ENCODE measurements at places on chromosomes 7 and 10.

DNA sequence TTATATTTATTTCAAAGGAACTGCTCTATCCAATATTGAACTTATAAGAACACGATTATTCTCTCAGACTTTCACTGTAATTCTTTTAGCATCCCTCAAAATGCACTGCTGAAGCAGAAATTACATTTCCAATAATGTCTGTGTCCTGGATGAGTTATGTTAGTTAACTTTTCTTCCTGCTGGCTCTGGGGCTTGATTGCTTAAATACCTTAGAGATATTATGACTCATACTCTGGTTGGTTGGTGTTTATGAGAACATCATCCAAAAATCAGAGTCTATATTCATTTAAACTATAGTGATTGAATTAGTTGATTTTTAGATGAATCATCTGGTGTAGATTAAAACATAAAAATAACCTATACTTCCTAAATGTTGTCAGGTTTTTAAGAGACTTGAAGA, 246.3 kb upstream of the VWC2 start:
- DNase-seq, result no peak

GRCh38 chr10:103696411-103697145, 158.8 kb downstream of the SH3PXD2A start:
- no peak for DNase-seq

DNA sequence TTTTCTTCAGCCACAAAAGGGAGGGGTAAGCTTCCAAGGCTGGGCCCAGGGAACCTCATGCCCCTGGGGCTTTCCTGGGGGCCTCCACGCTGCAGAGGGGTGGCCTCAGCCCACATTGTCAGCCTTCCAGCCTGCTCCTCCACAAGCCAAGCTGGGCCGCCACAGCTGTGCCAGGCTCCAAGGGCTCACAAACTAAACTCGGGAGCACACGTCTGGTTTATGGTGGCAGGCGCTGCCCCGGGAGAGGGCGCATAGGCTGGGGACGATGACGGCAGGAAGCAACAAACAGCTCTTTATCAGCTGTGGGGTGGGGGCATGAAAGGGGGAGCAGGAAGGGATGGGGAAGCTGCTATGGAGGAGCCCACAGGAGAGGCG, 6.3 kb upstream of the CDH23 start:
- DNase-seq, result no peak

DNA sequence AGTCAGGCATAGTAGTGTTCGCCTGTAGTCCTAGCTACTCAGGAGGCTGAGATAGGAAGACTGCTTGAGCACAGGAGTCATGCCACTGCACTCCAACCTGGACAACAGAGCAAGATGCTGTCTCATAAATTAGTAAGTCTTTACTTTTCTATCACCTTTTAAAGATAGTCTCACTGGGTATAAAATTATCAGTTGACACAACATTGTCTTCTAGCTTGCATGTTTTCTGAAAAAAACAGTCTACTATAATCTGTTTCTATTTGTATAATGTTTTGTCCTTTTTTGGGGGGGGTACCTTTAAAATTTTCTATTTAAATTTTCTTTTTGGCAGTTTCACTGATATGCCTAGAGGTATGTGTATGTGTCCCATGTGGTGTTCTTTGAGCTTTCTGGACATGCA, 39.6 kb downstream of the COPG2 start:
- DNase-seq, result no peak

DNA sequence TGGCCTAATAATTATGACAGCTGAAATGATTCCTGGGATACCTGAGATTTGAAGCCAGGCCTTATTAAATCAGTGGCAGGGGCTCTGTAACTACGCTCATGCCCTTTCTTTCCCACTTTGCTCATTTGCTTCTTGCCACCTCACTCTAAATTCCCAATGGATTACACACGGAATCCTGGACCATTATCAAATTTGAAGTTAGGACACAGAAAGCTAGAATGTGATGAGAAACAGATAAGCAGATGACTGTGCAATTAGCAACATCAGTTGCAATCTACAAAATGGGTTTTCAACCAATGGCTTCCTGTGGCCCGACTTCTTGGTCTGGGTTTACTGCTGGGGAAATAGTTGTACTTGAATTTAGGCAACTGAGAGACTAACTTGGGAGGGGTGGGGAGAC, 374.3 kb downstream of the INHBA start:
- DNase-seq, result no peak

DNA sequence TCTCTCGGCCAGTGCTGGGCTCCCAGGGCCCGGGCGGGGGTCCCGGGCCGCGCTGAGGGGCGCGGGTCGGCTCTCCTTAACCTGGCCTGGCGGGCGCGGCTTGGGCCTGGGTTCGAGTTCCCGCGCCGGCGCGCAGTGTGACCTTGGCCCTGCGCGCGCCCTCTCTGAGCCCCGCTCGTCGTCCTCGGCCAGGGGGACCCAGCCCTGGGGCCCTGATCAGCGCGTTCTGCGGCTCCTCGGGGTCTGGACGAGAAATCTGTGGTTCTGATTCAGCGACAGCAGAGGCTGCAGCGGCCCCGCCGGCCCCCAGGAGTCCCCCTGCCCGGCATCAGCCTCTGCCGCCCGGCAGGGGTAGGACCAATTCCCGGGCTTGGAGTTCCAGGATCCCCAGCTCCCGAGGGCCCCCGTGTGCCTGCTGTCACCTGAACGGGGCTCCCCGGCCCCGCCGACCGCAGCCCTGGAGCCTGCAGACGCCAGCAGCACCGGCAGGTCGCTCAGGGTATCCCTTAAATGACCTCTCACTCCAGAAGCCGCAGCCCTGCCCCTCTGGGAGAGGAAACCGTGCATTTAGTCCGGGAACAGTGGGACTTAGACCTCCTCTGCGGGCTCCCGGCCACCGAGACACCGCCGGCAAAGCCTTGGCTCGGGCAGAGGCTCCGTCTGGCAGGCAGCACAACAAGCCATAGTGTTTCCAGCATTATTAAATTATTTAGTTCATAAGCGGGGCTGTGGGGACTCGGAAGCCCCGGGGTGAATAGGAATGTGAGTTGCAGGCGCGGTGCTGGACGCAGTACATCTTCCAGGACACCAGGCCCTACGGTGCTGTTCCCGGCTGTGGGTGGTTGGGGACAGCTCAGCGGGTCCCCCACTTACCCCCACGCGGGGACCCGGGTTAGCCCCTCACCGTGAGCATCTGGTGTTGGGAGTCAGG, 572 bp downstream of the CHST12 start:
- DNase-seq, result peak; percentile 44

DNA sequence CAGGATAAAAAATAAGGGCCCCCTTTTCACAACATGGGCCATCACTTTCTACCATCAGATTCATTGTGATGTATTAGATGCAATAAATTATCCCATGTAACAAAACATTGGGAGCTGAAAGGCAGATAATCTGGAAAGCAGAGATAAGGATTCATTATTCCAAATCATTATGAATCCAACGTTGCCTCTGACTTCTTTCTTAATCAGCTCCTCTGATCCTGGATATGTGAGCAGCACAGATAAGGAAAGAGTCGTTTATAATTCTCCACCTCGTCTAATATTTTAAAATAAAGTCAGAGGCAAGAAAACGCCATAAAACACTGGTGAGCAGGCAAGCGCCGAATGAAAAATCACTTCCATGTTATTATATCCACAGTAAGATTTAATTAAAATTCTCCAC, 13.8 kb upstream of the GATA3 start:
- no peak for DNase-seq

DNA sequence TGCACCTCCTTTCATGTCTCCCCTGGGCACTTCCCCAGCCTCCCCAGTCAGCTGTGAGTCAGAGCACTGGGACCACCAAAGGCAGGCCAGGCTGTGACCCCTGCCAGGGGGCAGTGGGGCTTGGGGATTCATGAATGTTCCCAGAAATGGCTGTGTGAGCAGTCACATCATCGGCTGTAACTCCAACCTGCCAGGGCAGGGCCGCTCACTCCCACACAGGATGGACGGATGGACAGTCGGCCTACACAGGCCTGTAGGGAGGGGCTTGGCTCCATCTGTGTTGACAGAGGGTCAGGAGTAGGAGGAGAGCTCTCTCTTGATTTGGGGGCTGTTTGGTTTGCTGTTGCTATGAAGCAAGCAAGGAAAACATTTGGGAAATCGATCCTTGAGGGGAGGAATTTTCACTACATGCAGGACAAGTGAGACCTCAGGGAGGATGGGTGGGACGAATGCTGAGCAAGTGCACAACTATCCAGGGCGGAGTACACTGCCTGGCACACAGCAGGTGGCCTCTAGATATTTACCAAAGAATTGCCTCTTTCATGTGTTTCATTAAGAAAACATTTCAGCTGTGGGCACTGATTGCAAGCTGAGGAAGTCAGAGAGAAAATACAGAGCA, 2.9 kb upstream of the IGFBP1 start:
- no peak for DNase-seq

DNA sequence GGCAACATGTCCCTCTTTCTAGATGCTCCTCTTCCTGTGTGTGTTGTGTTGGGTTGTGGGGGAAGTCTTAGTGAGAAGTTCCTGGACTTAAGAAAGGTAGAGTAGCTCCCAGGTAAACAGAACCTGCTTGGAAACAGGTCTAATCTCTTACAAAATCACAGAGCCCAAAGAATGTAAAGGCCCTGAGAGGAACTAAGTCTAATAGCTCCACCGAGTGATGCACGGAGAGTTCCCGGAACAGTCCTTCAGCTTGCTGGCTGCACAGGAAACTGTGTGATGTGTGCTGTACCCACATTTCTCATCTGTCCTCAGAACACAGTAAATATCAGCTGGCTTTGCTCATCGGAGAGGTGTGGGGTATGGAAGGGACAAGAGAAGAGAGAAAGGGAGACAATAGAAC, 182.6 kb upstream of the LYZL1 start:
- DNase-seq, result no peak

DNA sequence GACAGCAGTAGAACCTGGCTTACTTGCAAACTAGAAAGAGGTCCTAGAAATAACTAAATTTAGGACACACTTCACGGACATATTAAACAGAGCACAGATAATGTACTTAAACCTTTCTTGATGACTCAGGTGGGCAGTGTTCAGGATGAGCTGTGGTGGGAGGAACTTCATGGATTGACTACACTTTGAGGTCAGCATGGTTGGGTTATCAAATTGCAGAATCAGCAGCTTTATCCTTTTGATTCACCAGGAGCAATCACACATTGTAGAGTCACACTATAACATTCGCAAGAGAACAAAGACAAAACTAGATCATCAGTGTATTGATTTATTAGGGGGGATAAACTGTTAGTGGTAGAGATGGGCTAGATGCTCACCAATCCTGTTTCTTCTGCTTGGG, 38.6 kb upstream of the AGK start:
- DNase-seq, result no peak

DNA sequence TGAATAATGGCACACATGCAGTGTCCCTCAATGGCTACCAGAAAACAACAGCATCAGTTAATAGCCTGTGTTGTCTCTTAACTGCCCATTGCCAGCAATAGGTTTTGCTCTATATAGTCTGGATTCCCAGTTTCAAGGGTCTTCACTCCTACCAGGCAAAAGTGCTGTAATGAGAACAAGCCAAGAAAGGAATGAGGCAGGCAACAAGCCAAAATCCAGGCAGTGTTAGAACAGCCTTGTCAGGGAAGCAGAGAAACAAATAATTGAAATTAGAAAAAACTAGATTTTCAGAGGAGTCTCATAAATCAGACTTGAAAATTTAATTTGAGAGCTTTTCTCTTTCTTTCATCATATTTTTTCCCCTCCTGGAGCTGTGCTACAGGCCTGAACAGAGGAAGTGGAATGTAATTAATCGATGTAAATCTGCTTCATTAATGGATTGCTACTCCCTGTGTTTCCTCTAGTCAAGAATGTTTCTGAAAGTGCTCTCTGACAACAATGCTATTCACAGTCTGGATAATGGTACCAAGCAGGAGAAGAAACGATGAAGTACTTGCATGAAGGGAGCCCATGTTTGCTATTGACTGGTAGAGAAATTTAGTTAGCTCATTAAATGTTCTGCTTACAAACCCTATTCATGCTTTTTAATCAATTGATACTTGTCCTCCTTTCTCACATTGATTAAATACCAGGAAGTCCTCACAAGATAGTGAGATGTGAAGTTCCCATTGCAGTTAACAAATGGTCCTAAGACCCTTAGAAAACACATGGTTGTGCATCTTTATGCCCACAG, 202.0 kb upstream of the LRRTM3 start:
- peak; percentile 5 for DNase-seq

DNA sequence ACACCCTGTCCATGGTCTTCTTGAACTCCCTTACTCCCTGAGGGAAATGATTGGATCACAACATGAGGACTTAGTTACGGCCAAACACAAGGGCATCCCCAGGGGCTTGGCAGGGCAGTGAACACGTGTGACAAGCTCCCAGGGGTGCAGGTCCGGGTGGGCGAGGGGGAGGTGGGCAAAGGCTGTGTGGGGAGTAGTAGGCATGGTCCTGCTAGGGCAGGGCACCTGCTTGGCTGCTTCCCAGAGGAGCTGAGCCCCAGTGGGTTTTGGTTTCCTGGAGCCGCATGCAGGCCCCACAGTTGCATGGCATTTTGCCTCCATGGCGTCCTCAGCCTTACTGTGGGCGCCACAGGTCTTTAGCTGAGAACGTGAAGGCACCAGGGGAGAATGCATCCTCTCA, 46.6 kb upstream of the ZNF32 start:
- DNase-seq, result no peak

DNA sequence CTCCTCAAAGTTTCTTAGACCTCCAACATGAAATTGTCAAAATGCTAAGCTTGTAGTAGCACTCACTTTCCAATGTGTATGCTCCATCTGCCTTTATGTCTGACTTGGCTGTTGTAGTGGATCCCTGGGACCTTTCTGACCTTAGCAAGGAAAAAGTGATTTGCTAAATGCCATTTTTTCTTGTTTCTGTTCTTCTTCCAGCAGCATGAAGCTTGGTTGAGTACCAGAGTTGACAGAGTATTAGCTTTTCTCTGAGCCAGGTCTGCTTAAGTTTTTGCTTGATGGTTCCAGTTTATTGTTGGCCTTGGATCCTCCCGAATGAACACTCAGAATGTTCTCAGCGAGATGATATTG, 168.7 kb downstream of the SND1 start:
- no peak for DNase-seq

- no peak for DNase-seq
These were observed 355.9 kb downstream of the KCNMA1 start for GRCh38 chr10:77281719-77282118.

- DNase-seq, result no peak
These were observed at the start of gene GLI3 for GRCh38 chr7:42236976-42237810. GLI3 (minus strand) TSS chr7:42237209; CDS start chr7:42223253, 13,956 bp downstream.

- DNase-seq, result peak; percentile 54
These were observed 769 bp upstream of the ELFN1 start for GRCh38 chr7:1669064-1669951.

DNA sequence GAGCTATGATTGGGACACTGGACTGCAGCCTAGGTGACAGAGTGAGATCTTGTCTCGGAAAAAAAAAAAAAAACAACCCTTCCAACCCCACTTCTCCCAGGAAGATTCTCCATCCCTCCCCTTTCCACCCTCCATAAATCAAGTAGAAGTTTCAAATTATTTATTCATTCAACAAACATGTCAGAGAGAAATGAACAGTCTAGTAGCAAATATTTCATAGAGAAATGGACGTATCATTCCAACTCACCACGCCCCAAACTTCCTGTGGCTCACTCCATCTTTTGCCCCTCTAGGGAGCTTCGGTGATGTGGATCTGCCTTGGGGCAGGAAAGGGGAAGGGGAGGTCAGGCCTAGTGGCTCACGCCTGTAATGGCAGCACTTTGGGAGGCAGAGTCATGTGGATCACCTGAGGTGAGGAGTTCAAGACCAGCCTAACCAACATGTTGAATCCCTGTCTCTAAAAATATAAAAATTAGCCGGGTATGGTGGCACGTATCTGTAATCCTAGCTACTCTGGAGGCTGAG, 638 bp upstream of the TRAPPC14 start:
- no peak for DNase-seq

Data from cerebellar cortex (tissue), 1 donor.